Activated CD8-positive, alpha-beta memory T cell treated with anti-CD3 and anti-CD28 coated beads for 1 hour (primary cell): ENCODE measurements at places on chromosomes 3 and 15.

DNA sequence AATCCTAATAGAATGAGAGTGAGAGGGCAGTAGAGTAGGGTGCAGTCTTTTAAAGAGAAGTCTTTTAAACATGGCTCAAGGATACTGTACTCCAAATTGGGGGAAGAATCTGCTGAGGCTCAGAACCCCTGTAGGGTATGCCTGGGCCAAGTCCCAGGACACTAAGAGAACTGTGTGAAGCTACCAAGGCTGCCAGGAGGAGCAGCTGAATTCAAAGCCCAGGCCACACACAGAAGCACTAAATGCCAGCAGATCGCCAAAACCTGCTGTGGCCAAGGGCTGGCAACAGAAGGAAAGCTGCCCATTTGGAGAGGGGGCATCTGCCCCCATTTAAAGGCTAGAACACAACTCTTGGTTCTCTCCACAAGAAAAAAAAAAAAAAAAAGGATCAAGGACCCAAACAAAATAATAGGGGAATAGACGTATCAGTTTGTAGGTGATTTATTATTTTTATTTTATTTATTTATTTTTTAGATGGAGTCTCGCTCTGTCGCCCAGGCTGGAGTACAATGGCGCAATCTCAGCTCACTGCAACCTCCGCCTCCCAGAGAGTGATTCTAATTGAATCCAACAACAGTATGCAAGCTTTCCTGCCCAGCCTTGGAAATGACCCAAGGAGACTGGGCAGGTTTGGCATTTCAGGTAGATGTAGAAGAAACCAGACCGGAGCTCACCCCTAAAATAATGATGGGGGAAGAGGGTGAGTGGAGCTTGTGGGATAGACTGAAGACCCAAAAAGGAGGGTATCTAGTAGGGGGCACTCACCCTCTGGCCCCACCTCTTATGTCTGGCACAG is 279.0 kb upstream of the WNT5A start:
- DNase-seq: no peak

DNA sequence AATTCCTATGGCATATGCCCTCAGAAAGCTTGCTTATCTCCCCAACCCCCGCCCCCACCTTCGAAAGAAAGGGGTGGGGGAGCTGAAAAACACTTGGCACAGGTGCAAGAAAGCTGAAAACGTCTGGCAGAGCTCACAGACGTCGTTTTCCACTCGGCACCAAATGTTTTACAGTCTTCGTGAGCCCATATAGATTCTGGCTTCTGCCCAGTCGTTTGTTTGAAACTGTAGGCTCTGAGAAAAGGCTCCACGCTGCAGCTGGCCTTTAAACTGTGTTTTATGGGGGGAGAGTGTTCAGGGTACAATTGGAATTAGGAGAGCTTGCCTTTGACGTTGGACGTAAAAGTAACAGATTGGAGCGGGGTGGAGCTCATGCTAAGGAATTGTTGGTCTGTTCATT is 130.3 kb downstream of the MDFIC2 start:
- DNase-seq: no peak

DNA sequence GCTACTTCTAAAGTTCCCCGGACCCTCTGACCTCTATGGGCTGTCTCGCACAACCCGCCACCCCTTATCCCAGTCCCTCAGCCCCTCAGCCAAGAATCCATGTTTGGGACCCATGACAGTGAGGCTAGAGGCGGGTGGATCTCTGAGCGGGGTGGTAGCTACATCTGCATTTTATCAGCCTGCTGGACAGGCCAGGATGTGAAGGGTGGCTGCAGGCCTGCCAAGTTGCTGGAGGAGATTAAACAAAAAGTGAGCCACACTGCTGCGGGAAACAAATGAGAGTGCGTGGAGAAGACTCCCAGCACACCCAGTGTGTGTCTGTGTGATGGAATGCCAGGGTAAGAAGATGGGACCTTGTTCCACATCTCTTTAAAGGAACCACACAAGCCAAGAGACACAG is 51.1 kb upstream of the SPATA12 start:
- DNase-seq: no peak

DNA sequence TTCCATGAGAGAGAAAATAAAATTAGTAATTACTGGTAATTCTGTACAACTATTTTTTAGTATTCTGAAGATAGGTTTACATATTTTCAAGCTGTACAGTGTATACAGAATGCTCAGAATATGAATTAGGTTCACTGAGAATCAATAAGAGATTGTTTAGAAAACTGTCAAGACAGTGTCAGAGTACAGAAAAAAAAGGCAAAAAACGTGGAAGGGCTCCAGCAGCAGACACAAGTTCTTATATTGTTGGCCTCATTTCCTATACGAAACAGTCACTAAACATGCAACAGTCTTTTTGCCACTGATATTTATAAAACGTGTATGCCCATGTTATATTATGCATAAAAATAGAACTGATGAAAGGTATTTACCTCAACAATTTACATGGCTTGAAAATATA is 103.9 kb downstream of the ISL2 start:
- DNase-seq: no peak

- DNase-seq: no peak
Observed at GRCh38 chr3:72176537-72177041, 391.6 kb upstream of the PROK2 start.

DNA sequence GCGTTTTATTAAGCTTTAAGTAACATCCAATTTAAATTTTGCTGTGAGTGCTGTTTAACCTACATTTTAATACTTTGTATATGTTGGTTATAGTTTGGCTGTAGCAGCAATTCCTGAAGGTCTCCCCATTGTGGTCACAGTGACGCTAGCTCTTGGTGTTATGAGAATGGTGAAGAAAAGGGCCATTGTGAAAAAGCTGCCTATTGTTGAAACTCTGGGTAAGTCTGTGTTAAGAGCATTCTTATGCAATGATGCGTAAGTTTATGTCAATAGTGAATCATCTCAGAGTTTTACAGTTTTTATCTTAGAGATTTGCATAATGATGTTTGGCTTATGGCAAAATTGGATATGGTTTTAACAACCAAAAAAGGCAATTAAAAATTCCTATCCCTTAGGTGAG is 62.7 kb downstream of the ASTE1 start:
- no peak for DNase-seq

DNA sequence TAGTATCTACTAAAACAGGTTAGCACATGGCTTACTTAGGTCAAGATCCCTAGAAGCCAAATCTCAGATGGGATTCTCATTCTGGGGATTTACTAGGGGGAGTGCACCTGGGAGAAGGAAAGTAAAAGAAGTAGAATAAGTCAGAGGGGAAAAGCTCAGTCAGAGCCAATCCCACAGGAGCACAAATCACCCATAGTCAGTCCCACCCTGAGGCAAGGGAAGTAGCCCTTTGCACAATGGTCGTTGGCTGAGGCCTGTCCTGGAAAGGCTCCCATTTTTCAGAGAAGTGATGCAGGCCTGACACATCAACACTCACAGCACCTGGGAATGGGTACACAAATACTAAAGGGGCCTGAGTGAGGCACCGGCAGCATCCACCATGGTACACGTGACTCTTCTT is 39.8 kb downstream of the SST start:
- no peak for DNase-seq

GRCh38 chr3:123767009-123767372 is 117.1 kb downstream of the MYLK start:
- no peak for DNase-seq

DNA sequence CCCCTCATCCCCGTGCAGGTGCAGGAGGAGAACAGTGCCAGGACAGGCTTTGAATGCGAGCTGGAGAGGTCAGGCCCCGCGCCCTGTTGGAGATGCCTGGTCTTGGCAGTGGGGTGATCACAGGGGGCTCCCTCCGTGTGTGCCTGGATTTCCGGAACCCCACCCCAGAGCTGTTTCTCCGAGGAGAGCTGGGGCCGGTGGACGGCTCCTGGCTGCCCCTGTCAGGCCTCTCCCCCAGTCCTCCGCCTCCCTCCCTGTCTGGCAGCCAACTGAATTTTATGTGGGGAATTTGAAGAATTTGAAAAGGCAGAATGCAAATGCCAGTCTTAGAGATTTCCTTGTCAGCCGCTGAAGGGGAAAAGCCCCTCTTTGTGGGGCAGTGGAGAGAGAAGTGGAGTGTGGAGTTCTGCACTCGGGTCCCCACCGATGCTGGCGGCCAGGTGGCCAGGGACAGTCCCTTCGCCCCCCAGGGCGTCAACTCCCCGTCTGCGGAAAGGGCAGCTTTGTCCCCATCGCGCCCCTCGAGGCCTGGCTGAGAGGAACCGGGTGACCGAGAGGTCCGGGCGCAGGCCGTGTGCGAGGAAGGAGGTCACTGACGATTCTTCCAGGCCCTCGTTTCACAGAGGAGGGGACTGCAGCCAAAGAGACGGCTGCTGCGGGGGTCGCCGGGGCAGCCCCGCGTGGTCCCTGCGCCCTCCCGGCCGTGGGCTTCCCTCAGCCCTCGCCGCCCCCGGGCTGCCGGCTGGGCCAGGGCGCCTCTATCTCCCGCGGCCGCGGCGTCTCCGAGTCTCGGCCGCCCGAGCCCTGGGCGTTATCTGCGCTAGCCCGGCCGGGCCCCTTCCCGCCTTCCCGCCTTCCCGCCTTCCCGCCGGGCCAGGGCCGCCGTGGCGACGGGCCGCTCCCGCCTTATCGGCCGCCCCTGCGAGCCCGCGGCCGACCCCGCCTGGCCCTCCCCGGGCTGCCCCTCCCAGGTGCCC is 56.0 kb upstream of the LCTL start:
- DNase-seq: no peak

- no peak for DNase-seq
Observed at GRCh38 chr15:27805261-27806220, 293.6 kb downstream of the OCA2 start.

GRCh38 chr15:74823324-74823723 is 3.1 kb upstream of the CPLX3 start:
- no peak for DNase-seq

GRCh38 chr15:66071160-66071920 is 182.2 kb downstream of the MEGF11 start:
- no peak for DNase-seq

DNA sequence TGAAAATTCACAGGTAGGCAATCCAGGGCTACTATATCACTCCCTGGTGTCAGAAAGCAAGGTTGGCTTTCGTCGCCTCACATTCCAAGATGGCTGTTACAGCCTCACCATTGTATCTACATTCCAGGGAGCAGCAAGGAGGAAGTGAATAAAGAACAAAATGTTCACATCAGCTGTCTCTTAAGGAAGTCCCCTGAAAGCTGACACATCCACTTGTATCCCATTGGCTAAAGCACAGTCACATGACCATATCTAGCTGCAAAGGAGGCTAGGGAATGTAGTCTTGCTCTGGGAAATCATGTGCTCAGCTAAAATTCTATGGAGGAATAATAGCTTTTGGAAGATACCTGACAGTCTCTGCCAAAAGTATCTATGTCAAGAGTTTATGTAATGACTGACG is 12.8 kb upstream of the GATA2 start:
- no peak for DNase-seq

DNA sequence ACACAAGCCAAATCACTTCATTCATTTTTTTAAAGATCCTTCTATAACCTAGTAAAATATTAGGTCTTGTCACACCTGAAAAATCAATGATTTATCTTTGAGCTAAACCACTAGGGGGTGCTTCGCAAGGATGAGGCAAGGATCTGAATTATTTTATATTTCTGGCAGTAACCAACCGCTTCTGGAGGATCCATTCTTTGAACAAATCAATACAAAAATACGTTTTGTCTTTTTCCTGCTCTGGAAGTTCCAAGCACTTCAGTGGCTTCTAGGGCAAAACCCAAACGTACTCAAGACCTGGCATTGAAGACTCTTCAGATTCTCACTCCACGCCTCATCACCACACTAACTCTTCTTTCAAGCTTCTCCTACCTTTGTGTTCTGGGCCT is 486 bp downstream of the LSG1 start:
- no peak for DNase-seq

GRCh38 chr3:107465064-107465631 is 57.6 kb upstream of the BBX start:
- DNase-seq: no peak

DNA sequence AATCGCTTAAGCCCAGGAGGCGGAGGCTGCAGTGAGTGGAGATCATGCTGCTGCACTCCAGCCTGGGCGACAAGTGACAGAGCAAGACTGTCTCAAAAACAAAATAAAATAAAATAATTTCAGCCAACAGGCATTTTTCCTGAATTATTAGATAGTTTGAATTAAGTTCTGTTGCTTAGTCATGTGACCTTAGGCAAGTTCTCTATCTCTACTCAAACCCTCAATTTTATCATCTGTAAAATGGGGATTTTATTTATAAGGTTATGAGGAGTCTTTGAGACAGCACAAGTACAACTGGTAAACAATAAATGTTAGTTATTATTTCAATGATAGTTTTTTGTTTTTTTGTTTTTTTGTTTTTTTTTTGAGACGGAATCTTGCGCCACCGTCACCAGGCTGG is 13.0 kb downstream of the SQOR start:
- no peak for DNase-seq

DNA sequence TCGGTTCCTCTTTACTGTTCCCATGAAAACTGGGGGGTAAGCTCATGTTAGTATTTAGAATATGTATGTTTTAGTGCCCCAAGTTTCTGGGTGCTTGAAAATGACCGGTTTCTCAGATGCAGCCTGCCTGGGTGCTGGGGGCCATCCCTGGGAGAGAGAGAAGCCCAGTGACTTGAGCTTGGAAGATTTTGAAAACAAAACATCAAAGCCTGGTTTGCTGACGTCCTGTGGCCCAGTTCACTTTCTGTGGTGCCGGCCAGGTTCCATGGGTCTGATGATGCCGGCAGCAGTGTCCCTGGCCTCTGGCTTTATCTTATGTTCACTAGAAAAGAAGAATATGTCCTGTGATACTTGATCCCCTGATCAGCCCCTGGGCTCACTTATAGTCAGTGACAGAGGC is 17.1 kb downstream of the APBA2 start:
- no peak for DNase-seq

GRCh38 chr3:103337179-103337845 is 902.5 kb downstream of the ZPLD1 start:
- DNase-seq: no peak
